ENCODE measurements at places on chromosomes 1 and 21. TPM values are rescaled to one million over a fixed set of nuclear protein-coding genes. Genes with fewer than 3 reads are reported as not detected.

Gene SNAP47
- 65.3 TPM for total RNA-seq

Gene PLEKHA6
- total RNA-seq, result 5.0 TPM

Gene OR2M3
- not detected for total RNA-seq

Gene SMPDL3B
- total RNA-seq, result not detected

DNA sequence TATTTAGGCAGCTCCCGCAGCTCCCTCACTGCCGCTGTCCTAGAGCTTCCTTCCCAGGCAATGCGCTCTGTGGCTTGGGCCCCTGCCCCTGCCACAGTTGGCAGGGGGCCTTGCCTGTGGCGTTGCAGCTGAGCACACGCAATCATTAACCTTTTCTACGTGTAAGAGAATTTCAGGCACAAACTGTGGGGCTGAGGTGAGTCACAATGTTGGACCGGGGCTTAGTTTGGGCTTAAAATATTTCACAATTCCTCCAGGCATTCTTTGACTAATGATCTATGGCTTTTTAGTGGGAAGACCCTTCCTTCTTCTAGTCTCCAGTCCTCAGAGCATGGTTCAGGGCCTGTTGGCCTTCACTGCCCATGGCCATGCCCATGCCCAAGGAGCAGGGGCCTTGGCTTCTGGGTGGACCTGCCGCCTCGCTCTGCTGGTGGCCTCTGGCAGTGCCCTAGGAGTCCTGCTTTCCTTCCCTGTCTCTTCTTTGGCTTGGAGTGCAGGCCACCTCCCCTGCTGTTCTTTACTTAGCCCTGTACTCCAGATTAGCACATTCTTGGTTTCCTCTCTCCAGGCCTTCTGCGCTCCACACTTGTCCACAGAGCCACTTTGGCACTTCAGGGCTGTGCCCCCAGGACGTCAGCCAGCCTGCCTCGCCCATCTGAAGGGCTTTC, 39.2 kb downstream of the MAPKAPK2 start:
- peak; percentile 86 for DNase-seq

GRCh38 chr1:77065693-77066342, 153.4 kb downstream of the PIGK start:
- DNase-seq, result no peak

DNA sequence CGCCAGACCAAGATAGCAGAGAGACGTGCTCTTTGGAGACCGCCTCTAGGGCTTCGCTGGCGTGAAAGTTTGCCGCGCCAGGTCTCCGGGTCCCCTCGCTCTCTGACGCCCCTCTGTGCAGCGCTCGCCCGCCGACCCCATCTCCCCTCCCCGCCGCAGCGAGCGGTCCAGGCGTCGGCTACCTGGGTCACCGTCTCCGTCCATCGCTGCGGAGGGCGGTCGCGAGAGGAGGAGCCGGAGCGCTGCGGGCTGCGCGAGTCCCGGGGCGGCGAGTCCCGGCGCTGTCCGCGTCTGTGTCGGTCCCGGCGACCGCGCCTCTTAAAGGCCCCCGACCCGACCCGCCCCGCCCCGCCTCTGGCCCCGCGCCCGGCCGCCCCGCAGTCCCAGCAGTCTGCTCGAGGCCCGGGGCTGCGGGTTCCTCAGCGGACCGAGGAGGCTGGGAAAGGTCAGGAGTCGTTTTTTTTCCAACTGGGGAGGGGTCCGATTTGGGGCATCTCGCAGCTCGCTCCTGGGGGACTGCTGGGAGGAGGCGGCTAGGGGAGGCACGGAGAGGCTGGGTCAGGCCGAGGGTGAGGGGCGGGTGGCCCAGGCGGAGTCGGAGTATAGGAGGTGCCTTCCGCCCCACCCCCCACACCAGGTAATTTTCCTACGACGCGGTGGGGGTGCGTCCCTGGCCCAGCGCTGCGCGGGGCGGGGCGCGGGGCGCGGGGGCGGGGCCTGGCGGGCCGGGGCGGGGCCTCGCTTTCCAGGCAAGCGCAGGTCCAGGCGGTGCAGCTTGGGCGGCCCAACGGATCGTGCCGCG, at the start of the genes FBXO2 and FBXO44:
Gene FBXO2, minus strand, starts transcription at position 293 of the 802 bp plus-strand sequence. Its CDS starts 89 bp downstream, at position 204.
Gene FBXO44, plus strand, starts transcription at position 741 of the 802 bp plus-strand sequence. CDS start 959 bp downstream, outside the sequence.
- DNase-seq, result no peak

GRCh38 chr1:6498576-6499111, 7.2 kb upstream of the PLEKHG5 start:
- DNase-seq, result no peak

DNA sequence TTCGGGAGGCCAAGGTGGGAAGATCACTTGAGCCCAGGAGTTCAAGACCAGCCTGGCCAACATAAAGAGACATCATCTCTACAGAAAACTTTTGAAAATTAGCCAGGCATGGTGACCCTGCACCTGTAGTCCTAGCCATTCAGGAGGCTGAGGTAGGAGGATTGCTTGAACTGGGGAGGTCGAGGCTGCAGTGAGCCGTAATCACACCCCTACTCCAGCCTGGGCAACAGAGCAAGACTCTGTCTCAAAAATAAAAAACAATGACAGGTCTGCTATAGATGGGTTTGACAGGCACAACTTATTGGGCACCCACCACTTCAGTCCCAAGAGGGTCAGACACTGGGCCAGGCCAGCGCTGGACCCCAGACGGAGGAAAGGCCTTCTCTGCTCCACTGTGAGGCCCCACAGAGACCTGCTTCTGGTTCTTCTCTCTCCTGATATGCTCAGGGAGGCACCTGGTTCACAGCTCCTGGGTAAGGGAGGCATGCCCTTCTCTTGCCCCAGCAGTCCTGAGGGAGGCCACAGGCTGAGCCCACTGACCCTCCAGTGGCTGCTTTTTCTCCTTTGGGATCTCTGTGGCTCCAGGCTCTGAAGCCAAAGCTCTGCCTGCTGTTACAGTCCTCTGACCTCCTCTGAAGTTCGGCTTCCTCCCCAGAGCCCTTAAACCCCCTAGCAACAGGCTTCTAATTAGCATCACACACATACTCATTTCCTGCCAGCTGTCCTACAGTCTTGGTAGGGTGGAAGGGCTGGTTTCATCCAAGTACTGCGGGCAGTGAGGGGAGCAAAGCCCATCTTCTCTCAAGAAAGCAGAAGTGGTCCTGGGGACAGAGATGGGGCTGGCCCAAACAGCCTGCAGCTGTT, 14.4 kb downstream of the S100A16 start:
- peak; percentile 78 for DNase-seq

- DNase-seq, result peak; percentile 65
Observed at GRCh38 chr1:157157501-157158190, 19.5 kb upstream of the ETV3 start.

DNA sequence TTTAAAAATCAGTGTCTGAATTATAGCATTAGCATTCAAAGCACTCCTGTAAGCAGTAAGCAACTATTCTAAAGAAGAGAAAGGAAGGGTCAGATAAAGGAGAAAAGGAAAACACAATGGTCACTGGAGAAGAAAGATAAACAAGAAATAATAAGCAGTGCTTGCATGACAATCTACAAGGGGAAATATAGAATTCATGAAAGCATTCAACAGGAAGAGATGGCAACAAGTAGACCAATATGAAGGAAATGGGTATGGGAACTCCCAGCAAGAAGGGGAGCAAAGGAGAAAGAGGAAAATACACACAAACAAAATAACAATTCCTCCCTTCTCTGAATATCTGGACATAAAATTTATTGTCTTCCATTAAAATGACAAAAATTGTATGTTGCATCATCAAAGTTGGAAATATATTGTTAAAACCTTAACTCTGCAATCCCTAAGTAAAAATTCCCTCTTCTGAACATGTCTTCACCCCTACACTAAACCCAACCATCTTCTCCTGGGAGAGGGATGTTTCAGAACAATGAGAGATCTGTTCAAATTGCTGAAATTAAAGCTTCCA, 206.3 kb upstream of the SAMSN1 start:
- DNase-seq, result no peak

DNA sequence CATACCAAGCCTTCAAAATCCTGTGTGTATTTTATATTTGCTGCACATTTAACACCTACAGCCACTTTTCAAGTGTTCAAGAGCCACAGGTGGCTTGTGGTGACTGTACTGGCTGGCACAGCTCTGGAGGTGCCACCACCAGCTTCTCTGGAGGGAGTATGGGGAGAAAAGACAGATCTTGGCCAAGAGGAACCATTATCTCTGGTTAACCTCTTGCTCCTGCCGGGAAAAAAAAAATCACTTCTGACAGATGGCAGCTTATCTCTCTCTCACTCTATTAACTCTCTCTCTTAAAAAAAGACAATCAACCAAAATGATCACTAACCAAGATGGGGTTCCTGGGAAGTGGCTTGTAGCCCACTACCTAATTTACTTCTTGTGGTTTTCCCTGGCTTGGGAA, 1.2 kb upstream of the RIIAD1 start:
- no peak for DNase-seq

- DNase-seq, result no peak
Observed at GRCh38 chr21:38716088-38716487, 89.6 kb upstream of the ETS2 start.

DNA sequence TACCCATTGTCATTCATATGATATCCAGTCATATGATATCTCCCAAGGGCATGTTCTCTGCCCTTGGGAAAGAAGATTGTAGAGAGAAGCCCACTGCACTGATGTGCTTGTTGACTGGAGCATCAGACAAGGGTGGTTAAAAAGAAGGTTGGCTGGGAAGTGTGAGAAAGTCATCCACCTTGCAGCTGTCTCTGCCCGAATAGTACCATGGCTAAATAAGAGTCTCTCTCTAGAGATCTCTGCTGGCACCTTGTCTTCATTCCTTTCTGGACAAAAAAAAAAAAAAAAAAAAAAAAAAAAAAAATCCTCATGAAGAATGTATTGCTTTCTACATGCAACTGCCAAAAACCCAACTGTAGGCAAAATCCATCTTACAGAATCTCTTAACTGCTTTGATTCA, 349.7 kb upstream of the ESRRG start:
- DNase-seq, result no peak

DNA sequence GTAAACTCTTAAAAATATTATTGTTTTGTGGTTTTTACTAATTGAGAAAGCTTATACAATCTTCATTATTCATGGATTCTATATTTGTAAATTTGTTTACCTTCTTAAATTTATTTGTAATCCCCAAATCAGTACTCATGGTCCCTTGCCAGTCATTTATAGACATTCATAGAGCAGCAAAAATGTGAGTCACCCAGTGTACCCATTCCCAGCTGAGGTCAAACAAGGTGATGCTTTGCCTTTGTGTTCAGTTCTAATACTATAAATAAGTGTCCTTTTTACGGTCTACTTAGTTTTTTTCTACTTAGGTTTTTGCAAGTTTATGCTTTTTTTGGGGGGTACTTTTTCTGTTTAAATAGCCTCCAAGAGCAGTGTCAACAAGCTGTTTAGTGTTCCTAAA, 36.1 kb downstream of the SORT1 start:
- DNase-seq, result peak; percentile 40
